ENCODE measurements at places on chromosomes 12 and 14.

DNA sequence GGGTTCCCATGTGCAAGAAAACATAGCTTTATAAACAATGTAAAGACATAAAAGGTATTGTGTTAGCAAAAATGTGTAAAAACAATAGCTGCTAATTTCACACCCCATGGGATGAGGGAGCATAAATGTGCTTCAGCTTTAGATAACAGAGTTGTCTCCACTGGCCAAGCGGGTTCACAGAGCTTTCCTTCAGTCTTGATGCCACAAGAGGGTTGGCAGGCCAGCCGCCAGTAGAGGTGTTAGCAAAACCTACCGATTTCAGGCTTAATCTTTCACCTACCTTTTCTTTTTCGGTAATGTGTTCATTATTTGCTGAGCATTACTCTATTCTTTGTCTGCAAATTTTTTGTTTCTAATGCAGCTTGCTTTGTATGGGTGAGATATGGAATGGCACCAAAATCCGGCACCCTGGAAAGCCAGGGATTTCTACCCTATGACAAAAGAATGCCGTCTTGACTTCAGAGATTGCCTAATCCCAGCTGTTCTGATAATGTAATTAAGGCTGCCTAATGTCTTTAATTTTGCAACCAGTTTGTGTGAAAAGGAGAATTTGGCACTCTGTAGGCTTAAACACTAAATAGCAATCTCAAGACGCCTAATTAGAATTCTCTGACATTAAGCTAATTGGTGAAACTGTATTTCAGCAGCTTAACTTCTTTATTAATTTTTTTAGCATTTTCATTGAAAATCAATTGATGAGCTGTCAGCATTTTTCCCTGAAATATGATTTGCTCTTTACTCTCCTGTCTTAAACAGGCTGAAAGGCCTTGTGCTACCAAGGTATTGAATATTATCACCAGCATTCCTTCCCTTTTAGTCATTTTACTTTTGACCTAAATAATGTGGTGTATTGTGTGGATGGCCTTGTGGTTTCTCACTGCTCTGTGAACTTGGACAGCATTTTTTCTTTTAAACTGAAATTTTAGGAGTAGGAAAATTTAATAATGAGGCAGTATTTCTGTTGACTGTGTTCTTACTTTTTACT, 60.7 kb downstream of the POLR3B start:
- DNase-seq = no peak

- no peak for DNase-seq
Observed at GRCh38 chr12:65673156-65673690, 151.1 kb upstream of the HMGA2 start.

- no peak for DNase-seq
Observed at GRCh38 chr12:47095446-47096236, 15.9 kb upstream of the AMIGO2 start.

DNA sequence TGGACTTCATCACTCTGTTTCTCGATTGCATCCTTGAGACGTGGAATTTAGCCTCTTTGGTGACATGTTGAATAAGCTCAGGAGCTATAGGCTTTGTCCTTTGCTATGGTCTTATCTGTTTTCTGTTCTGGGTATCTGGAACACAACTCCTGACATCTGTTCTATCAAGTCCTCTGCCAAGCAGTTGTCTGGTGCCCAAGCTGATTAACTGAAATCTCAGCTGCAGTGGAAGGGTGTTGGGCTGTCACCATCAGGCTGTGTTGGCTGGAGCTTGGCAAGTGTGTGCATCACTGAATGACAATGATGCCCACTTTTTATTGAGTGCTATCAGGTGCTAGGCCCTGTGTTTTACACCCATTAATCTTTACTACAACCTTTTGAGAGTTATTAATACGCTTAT, 77.8 kb downstream of the SMOC1 start:
- no peak for DNase-seq

DNA sequence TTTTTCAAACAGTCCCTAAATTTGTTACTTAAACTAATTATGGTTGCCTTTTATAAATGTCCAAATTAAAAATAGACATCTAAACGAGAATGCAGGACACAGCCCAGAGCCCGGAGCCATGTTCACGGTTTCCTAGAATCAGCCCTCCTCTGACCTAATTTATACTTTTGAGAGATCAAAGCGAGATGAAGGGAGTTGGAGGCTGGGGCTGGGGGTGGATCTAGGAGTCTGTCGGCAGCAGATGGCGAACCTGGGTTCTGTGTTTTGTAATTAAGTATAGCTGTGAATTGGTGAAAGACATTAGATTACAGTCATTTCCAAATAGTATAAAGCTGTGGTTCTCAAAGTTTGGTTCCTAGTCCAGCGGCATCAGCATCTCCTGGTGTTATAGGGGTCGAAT, 210.1 kb downstream of the SLC41A2 start:
- no peak for DNase-seq

DNA sequence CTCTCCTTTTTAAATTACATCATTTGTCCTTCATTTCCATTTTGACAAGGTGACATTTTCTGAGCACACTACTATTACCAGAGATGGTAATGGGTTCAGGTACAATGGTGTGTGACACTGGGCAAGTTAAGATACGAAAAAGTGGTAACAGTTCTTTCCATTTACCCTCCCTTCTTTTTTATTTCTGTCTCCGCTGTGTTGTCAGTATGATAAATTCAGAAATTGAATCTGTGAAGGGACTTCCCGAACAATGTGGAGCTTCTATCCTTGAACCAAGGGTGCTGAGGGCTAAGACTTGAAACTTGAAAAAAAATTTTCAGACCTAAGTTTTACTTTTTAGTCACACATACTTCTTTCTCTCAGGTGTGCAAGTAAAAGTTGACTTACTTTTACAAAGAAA, 103.7 kb downstream of the ERC1 start:
- DNase-seq = no peak

DNA sequence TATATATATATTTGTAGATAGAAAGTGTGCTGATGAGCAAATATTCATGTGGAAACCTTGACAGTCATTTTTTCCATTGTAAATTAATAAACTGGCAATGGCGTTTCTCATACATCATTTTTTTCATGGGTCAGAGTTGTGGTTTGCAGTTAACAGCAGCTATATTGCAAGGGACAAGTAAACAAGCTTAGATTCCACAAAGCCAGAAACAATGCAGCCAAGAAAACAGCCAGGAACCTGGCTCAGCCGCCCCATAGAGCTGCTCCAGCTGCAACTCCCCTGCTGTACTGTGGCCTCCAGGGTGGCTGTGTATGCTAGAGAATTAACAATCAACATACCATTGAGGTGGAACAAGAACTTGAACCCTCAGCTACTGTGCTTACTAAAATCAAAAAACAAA, 298.2 kb downstream of the TMEM132D start:
- no peak for DNase-seq

- DNase-seq = no peak
Observed at GRCh38 chr14:69629225-69630127, 18.1 kb downstream of the SUSD6 start.

- no peak for DNase-seq
Observed at GRCh38 chr12:80490329-80490728, 46.3 kb downstream of the PTPRQ start.

DNA sequence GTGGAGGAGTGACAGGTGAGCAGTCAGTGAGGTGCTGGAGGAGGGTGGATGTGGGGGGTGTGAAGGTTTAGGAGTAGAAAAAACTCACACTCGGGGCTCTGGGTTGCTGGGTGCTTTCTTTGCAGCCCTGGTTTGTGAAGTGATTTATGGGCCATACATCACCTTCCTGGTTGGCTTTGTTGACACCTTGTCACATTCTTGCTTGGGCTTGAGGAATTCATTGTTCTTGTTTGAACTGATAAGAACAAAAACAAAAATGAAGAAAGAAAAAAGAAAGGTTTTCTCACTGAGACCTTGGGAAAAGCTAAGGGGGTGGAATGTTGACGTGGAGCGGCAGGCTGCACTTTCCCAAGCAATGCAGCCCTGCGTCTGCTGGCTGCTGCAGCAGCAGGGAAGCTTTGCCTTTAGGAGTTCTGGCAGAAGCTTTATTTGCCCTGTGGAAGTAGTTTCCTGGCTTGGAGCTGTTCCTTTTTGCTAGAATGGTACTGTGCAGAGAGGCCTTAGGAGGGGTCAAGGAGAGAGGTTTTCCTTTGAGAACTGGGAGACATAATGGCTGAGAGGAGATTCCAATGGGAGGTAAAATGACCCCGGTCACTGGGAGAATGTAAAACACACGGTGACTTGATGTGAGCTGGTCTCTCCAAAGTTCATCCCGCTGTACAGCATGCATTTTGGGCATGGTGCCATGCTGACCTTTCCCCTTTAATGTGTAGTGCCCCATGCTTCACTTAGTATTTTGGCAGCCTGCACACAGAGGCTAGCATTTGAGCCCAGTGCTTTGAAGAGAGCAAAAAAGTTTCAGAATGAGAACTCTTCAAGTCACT, 52.8 kb downstream of the HMGA2 start:
- no peak for DNase-seq

DNA sequence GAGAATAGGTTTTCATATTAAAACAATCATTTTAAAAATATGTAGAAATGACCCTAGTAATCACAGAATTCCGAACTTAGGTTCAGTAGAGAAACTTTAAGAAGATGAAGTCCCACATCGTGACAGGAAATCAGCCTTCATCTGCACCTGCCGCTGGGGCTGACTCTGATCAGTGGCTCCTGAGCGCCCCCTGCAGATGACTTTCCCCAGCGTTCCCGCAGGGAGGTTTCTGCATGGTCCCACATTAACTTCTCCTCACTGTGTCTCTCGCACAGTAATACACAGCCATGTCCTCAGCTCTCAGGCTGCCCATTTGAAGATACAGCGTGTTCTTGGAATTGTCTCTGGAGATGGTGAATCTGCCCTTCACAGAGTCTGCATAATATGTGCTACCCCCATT, 1131.1 kb downstream of the TMEM121 start:
- peak; percentile 33 for DNase-seq

DNA sequence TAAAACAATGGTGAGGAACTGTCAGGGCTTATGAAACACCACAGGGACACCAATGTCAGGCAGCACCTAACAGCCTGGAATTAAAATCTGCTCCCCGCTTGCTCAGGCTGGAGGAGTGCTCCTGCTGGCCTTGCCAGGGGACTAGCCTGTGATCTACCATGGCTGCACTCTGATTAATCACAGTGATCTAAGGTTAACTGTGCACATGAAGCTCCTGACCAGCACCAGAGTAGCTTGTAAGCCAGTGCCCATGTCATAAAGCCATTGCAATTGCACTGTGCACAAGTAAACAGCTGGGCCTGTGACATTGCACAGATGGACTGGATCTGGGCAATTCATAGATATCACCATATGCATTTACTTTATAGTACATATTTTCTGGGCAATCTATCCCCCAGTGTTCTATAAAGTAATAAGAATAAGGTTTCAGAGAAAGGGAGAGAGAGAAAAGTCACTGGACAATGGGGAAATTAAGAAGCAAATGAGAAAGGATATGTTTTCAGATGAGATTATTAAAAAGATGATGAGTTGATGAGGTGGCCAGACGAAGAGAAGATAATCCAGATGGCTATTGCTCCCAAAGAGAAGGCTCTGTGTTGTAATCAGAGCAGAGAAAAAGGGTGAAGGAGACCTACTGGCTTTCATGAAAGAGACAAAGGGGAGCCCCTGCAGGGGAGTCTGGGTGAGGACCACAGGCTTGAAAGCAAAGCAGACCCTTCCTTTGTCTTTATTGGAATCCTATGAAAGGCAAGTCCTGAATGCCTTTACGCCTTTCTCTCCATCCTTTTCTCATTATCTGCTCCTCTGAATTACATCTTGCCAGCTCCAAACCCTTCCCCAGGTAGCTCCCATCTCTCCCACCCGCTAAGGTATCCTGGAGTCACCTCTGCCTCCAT, 145.8 kb downstream of the SLC38A6 start:
- DNase-seq = no peak

DNA sequence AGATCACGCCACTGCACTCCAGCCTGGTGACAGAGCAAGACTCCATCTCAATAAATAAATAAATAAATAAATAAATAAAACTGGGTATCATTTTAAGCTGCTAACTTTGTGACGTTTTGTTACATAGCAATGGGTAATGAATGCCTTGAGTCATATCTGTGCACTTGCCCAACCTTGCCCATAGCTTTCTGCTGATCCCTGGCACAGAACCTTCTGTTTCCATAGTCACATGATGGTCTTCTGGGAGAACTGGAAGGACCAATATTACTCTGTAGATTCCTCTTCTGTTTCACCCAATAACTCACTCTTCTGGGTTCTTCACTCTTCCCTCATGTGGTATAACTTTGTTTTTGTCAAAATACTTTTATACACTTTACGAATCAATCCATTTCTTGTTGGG, 140.8 kb downstream of the SCARB1 start:
- DNase-seq = no peak

DNA sequence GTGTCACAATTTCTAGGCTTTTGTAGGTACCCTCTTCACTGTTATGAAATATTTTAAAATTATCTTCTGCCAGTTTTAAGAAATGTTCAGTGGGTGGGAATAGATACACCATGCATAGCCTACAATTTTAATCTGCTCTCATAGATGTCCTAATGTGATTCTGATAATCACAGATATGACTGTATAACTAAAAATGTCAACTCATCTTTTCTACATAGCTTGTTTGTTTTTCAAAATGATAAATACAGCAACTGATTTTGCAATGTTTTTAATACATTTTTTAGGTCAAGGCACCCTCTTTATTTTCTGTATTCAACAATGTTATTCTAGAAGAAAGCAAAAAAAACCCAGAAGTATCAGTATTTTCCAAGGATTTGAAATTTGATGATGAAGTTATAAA, 61.6 kb downstream of the LRRC9 start:
- no peak for DNase-seq

DNA sequence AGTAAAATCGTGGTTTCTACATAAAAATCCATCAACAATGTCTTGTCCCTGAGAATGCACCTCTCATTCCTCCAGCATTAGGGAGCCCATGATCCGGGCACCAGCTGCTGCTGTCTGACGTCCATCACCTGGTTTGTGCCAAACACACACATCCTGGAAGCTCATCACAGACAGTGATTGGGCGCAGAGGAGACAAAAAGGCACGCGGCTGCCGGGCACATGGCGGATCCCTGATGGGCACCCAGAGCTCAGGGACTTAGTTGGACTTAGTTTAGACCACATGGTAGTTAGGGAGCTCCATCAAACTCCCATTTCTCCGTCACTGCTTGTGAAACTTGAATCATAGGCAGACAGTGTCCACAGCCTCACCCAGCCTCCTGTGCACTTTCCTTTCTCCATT, 1059.3 kb downstream of the TMEM121 start:
- no peak for DNase-seq
